ENCODE measurements at places on chromosomes 4 and X.

DNA sequence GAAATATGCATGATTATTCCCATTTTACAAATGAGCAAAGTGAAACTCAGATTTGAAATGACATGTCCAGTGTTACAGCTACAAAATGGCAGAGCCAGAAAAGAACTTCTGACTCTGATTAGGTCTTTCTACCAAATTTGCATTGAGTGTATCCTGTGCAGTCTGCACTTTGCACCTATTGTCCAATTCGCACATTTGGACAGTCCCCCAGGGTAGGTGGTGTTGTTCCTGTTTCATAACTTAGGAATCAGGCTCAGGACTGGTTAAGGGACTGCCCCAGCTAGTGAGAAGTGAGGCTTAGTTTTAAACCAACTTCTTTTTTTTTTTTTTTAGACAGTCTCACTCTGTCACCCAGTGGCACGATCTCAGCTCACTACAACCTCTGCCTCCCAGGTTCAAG lies 137.9 kb upstream of the NALF2 start:
- no peak for DNase-seq

- DNase-seq: no peak
These were observed 69.7 kb upstream of the MAGEB16 start for GRCh38 chrX:35728481-35728880.

GRCh38 chr4:34181891-34182290 lies 2062.4 kb downstream of the ARAP2 start:
- no peak for DNase-seq

GRCh38 chr4:185651137-185651677 lies 115.9 kb upstream of the PDLIM3 start:
- DNase-seq: no peak

GRCh38 chr4:101141230-101141629 lies 206.1 kb downstream of the PPP3CA start:
- DNase-seq: no peak

Measured in GM19239 (cell line).